Epithelial cell of proximal tubule (primary cell): ENCODE measurements at places on chromosomes 3 and 15. TPM values are rescaled to one million over a fixed set of nuclear protein-coding genes. Genes with fewer than 3 reads are reported as not detected.

Gene GTF2A2
- total RNA-seq: 67.9 and 80.9 TPM in 2 replicates

GRCh38 chr3:120559242-120560061, 36.7 kb upstream of the NDUFB4 start:
- no peak for DNase-seq

DNA sequence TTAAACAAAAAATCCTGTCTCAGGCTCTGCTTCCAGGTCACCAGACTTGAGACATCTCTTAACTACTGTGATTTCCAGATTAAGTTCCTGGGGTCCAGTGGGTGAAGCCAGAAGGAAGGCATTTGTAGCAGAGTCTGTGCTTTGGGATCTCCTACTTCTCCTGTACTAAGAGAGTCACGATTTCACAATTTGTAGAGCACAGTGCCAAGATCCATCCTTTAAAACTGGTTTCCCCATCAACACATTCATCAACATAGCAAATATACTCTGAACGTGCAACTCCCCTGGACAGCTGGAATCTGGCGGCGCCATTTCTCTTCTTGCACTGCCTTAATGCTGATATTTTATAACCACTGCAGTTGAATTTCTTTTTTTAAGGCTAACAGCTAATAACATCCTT, 33.2 kb downstream of the CDCP1 start:
- DNase-seq: no peak

- no peak for DNase-seq
Measured at GRCh38 chr3:71815340-71816067, 30.6 kb upstream of the PROK2 start.

Gene PP2D1
- total RNA-seq: not detected in 2 replicates

DNA sequence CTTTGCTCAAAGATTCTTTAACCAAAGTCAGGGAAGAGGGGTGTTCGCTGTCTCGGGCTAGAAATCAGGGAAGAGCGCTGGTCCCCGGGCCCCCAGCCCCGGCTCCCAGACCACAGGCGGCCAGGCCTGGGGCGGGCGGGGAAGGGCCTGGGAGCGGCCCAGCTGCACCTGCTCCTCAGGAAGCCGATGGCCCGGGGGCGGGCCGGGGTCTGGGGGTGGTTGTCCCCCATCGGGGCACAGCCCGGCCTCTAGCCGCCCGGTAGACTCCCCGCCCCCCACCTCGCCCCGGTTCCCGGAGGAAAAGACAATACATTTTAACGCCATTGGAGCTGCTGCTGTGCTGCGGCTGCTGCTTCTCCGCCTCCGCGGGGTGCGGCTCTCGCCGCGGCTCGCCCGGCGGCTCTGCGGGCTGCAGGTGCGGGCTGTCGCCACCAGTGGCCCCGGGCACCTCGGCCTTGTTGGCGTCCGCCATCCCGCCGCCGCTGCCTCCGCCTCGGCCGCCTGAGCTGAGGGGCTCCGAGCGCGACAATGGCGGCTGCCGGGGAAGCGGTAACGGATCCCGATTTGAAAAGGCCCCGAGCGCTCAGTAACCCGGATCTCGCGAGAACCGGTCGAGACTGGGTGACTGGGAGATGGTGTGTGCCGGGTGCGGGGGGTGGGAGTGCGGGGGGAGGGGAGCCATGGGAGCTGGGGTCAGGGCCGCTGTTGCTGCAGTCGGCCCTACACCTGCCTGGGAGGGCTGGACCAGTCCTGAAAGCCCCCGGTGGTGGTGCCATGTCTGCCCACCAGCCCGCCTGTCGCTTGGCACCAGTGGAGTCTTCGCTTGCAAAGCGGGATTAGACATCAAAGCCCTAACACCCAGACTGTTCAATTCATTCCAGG, at the start of gene MYEF2:
Gene MYEF2, minus strand, starts transcription at position 530 of the 882 bp plus-strand sequence. Its CDS starts 58 bp downstream, at position 472.
- no peak for DNase-seq

DNA sequence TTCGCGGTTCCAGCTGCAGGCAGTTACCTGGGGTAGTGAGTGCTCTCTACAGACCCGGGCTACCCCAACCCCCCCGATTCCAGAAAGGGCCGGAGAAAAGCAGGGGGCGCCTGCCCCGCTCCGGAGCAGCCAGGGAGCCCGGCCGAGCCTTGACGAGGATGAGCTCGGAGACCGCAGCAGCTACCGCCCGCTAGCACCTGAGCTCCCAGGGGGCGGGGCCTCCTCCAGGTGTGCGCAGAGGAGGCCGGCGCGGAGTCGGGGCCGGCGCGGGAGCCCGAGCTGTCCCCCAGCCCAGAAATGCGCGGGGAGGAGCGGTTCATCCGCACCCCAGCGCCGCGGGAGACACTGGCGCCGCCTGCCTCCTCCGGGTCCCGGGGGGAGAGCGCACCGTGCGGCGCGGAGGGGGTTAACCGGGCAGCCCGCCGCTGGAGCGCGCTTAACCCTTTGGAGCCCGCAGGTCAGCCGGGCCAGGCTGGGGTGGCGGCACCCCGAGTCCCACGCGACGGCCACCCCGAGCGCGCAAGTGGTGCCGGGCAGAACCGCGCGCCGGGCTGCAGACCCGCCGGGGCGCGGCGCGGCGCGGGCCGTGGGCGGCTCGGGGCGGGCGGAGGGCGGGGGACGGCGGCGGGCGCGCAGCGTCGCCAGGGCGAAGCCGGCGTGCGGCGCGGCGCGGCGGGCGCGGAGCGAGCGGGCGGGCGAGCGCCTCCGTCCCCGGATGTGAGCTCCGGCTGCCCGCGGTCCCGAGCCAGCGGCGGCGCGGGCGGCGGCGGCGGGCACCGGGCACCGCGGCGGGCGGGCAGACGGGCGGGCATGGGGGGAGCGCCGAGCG, at the start of gene CACNA1D:
Gene CACNA1D, plus strand, starts transcription at position 649 of the 829 bp plus-strand sequence. CDS start 556 bp downstream, outside the sequence.
- DNase-seq: no peak

Gene NPAP1
- 0.07 TPM in 1 of 2 replicates, not detected in the other for total RNA-seq

GRCh38 chr15:58329781-58330671, 101.8 kb upstream of the LIPC start:
- DNase-seq: no peak

DNA sequence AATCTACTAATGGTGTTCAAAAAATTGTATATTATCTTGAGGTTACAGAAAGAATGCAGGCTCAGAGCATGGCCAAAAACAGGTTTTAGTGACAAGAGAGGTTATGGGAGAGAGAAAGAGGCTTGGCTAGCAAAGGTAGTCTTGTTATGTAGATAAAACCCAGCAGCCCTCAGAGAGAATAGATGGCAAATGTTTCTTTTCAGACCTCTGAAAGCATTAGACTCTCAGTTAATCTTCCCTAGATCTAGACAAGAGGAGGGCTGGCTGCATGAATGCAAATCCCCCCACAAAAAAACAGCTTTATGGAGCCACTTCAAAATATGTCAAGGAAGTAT, 62.2 kb downstream of the OSTN start:
- DNase-seq: no peak
